ENCODE measurements at places on chromosomes 2 and 18.

DNA sequence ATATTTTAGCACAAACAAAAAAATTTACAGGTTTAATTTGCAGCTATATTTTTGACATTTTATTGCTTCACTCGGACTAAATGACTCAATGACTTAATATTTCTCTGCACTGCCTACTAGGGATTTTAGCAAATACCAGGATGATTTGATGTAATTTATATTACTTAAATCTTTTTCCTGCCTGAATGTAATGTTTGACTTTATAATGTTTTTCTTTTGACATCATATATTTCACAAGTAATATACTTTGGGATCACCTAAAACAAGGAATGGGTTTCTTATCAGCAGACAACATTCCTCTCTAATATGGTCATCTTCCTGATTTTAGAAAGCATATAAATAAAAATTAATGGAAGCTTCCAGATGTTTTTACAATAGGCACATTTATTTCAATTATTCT lies 253.2 kb upstream of the EPC2 start:
- DNase-seq, result no peak

DNA sequence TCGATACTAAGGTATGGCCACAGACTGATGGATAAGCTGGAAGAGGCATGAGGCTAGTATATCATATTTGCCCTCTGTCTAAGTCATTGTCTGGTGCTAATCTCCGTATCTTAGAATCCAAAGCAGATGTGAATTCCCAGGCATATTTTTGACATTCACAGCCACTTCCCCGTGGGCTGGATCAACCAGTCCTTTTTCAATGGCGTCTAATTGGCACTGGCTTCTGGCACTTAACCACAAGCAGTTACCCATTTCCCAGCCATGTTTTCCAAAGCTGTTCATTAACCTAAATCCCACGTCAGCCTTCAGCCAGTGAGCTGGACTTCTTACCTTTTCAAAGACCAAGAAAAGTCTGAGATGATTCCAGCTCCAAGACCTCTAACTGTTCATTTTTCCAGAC lies 20.7 kb upstream of the ZNF407 start:
- DNase-seq, result no peak

DNA sequence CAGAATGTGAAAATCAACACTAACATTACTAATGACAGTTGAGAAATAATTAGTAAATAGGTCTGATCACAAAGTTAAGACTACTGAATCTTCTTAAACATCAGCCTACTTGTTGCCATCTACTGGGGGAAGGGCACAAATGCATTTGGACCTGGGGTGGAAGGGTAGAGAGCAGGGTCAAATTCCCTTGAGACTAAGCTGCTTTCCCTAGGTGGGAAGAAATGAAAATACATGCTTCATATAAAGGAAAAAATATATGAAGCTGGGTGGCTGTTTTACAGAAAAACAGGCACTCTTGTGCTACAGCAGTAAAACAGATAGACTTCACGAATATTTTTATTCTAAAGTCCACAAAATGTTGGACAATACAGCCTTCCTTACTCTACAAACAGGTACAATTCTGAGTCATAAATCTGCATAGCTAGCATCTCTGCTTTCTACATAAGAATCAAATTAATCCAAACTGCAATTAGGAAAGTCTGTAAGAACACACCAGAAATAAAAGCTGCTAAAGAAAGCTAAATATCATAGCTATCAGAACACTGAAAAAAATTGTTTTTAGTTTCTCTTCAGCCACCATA lies 10.9 kb downstream of the TRIP12 start:
- DNase-seq, result no peak

DNA sequence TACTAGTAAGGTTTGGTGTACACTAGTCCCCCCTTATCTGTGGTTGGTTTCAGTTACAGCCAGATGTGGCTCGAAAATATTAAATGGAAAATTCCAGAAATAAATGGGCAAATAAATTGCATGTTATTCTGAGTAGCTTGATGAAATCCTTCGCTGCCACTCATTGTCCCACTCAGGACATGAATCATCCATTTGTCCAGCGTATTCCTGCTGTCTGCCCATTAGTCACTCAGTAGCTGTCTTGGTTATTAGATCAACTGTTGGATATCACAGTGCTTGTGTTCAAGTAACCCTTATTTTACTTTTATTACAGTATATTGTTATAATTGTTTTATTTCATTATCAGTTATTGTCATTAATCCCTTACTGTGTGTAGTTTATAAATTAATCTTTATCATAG lies 21.7 kb downstream of the ZDBF2 start:
- no peak for DNase-seq

GRCh38 chr2:171347591-171348032 lies 86.2 kb downstream of the METTL8 start:
- DNase-seq, result no peak

DNA sequence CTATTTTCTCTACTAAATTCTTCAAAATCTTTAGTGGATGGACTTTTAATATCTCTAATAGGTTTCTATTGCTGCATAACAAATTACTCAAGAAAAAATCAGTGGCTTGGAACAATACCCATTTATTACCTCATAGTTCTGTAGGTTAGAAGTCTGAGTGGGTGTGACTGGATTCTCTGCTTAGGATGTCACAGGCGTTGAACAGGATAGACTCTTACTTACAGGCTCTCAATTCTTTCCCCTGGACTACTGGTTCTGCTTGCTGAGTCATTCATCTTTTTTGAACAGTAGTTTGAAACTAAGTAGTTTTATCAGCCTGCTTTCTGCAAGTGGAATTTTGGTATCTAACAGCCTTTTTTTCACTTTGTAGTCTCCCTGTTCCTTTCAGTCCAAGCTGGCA lies 265.4 kb downstream of the ZNF385B start:
- DNase-seq, result no peak

GRCh38 chr18:24114924-24115549 lies 23.8 kb upstream of the CABYR start:
- DNase-seq, result no peak

DNA sequence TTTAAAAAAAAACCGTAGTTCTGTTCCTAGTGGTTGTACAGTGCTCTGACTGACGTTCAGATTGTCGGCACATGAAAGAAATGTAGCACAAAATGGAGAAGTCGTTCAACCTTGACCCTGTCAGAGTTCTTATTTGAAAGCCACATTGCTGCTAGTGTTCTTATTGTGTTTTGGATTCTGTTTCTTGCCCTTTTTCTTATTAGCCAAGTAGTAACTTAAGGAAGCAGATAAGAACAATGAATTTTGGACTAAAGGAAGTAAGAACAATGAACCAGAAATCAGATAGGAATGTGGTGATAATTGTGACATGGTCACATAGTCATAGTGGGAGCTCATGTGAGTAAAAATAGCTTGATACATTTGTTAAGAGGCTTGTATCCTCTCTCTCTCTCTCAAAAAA lies 45.9 kb downstream of the RPIA start:
- DNase-seq, result no peak
